ENCODE measurements at places on chromosomes 11 and 22.

- DNase-seq, result no peak
These were observed 8.2 kb upstream of the CCDC188 start for GRCh38 chr22:20159076-20159475.

DNA sequence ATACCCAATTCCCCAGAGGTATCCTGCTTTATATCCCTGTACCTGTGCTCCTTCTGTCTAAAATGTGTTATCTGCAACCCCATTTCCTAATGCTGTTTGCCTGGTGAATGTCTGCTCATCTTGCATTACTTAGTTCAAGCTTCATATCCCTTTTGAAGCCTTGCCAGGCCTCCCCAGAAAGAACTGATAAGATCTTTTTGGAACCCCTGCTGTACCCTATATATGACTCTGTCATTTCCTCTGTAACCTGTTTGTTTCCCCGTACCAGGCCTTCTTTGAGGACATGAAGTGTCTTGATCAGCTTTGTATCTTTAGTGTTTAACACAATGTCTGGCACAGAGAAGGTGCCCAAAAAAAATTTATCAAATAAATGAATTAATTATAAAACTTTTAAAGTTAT is 77.6 kb downstream of the LIF start:
- no peak for DNase-seq

- no peak for DNase-seq
These were observed 161.1 kb downstream of the KIRREL3 start for GRCh38 chr11:126839496-126839895.

GRCh38 chr22:30310881-30311771 is 15.6 kb downstream of the TBC1D10A start:
- no peak for DNase-seq

GRCh38 chr22:44581096-44581435 is 83.0 kb upstream of the RTL6 start:
- no peak for DNase-seq

GRCh38 chr11:80136991-80137390 is 696.2 kb upstream of the TENM4 start:
- no peak for DNase-seq

- no peak for DNase-seq
These were observed 20.1 kb downstream of the TSPAN18 start for GRCh38 chr11:44746894-44747293.

DNA sequence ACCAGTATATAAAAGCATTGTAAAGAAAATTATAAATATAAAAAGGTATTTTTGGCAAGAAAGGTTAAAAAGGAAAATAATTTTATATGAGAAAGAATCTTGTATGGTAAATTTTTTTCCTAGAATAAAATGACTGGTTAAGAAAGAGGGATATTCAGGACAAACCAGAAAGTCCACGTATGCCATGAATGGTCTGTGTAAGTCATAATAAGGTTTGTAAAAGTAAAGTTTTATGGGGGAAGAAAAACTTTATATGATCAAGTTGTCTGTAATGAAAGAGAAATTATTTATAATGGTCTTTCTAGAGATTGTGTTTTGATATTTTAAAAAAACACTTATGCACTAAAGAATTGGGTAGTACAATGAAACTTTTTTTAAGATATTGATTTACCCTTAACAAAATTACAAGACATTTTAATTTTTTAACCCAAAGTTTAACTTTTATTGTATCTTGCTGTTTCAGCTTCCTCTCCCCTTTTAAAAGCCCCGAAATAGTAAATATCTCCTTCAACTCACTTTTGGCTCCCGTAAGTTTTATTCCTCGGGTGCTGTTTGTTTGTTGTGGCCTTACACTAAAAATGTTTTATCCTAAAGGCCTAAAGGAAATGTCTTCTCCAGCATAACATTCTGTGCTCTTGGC is 47.7 kb downstream of the AMOTL1 start:
- no peak for DNase-seq

GRCh38 chr22:17313626-17314025 is 55.6 kb upstream of the CECR2 start:
- no peak for DNase-seq

DNA sequence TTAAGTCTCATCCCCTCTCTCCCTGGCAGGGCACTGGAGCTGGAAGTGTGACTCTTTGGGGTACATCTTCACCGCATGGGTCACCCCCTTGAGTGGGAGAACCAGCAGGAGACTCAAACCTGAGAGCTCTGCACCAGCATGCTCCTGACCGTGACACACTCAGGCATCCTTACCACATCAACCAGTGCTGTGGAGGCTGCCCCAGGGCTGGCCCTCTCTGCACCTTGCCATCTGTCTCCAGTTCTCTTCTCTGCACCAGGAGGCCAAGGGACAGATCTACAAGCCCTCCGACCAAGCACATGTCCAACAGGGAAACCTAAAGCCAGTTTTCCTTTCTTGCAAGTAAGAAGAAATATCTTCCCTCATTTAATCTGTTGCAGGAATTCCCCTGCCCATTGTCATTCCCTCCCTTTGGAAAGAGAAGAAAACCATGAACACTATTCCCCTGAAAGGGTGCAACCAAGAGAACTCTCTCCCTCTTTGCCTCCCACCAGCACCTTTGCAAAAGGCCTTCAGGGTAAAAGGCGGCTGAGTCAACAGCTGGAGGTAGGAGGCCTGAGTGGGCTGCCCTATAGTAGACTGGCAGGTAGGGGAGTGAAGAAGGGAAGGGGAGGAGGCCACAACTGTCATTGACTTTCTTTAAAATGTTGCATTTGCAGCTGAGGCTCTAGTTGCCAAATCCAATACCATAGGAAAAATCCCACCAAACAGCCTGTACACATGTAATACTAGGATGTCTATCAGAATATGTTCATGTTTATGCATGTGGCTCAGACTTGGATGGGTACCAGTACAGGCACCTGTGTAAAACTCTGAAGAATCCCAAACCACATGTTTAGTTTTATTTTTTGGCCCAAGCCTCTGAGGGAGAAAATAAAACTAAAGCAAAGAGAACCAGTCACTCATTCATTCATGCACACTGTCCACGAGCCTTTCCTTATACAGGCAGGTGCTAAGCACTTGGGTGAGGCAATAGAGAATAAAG is 117.0 kb downstream of the WT1 start:
- DNase-seq, result no peak

GRCh38 chr11:72732329-72732728 is 19.9 kb downstream of the ARAP1 start:
- no peak for DNase-seq

- no peak for DNase-seq
These were observed 62.2 kb downstream of the FAM181B start for GRCh38 chr11:82671451-82671850.

GRCh38 chr11:91396236-91397133 is 828.1 kb upstream of the FAT3 start:
- no peak for DNase-seq

DNA sequence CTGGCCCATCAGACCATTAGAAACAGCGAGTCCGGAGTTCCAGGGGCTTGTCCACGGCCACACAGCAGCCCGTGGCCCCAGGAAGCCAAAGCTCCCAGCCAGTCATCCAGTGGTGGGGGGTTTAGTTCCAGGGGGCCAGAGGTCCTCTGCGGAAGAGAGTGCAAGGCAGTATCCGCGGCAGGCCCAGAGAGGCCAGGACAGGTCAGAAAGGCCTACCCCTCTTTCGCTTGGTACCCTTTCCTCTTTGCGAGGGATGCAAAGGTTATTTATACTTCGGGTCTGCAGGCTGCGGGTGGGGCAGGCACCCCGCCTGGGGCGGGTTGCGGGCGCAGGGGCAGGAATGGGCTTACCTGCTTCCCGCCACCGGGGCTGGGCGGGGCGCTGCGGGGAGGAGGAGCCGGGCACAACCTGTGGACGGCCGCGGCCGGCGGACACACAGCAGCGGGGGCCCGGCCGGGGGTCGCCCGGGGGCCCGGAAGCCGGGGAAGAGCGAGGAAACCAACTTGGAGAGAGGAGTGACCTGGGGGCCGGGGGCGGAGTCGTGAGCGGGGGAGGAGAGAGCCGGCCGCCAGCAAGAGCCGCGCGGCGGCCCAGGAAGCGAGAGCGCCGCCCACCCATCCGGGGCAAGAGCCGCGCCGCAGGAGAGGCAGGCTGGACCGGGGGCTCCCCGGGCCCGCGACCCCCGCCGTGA is at the start of gene SH3BP1:
Gene SH3BP1, plus strand, starts transcription at position 600 of the 691 bp plus-strand sequence. CDS start 119 bp downstream, outside the sequence.
- DNase-seq, result no peak

GRCh38 chr11:65133724-65134123 is 595 bp downstream of the SYVN1 start:
- no peak for DNase-seq

GRCh38 chr11:217704-218103 is 10.2 kb downstream of the RIC8A start:
- DNase-seq, result no peak

DNA sequence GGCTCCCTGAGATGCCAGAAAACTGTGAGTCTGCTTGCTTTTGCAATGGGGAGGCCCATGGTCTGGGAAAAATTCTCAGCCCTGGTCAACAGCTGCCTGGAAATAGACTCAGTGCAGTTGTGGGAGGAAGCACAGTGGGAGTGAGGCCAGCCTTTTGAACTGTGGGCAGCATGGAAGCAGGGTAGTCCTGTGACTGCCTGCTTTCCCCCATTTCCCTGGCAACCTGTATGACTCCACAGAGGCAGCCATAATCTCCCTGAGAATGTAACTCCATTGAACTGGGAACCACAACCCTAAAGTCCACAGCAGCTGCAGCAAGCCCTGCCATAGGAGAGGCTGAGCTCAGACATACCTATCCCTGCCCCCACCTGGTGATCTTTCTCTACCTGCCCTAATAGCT is 494.6 kb upstream of the FAT3 start:
- no peak for DNase-seq

GRCh38 chr11:99098751-99099150 is 78.0 kb downstream of the CNTN5 start:
- DNase-seq, result no peak

GRCh38 chr11:77117492-77117891 is 10.6 kb upstream of the MYO7A start:
- DNase-seq, result no peak

DNA sequence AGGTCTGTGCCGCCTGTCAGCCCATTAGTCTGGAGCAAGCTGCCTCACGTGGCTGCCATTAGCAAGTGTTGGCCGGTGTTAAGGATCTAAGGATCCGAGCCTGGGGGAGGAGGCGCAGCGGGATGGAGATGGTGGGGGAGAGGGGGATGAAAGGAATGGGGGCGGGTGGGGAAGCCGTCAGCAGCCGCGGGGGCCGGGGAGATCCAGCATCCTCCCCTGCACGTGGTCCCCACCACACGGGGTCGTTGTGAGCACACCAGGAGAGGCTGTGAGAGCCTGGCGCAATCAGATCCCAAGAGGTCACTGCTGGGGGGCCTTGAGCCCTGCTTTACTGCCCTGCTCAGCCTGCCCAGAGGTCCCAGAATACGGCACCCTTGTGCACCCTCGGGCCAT is 7.3 kb downstream of the CABP7 start:
- no peak for DNase-seq

DNA sequence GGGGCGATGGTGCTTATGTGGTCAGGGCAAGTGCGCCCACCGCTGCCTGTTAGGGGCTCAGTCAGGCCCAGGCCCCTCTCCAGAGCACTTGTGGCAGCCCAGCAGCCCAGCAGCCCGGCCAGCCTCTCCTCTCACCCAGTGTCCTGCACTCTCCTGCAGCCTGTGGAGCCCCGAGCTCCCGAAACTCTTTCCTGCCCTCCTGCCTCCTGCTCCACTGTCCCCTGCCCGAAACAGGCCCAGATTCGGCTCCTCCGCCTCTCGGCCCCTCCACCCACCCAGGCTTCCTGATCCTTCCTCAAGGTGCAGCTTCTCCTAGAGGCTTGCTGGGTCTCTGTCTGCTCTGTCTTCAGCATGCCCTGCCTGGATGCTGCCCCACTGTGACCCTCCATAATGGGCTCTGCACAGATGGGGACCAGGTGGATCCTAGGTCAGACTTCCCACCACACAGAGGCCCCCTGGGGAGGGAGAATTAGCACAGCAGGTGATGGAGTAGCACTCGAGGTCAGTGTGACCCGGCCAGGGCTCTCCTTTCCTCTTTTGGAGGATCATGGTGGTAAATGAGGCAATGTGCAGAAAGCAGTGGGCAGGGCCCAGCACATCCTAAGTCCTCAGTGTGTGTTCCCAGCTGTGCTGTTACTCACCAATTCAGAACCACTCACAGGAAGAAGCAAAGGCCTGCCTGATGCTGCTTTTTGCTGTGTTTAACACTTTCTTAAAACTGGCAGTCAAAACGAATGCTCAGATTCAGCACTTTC is 18.6 kb upstream of the NAP1L4 start:
- no peak for DNase-seq

DNA sequence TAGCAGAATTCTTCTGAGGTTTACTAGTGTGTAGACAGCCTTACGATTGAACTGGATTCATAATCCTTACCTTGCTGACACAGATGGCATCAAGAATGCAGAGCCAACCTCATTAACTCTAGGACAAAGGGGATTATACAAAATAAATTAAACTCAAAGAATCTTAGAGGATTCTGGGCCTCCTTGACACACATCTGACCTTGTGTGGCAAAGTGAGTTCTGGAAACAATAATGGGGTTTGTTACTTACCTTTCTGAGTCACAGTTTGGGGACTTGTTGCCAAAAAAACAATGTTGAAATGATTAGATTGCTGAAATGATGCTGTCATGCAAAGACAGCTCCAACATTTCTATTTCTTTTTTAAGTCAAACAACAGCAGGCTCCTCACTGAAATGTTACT is 179.1 kb upstream of the ISX start:
- DNase-seq, result no peak

- DNase-seq, result no peak
These were observed 10.1 kb downstream of the TECTA start for GRCh38 chr11:121110871-121111724.

GRCh38 chr11:59173964-59174663 is 2.2 kb downstream of the DTX4 start:
- no peak for DNase-seq

DNA sequence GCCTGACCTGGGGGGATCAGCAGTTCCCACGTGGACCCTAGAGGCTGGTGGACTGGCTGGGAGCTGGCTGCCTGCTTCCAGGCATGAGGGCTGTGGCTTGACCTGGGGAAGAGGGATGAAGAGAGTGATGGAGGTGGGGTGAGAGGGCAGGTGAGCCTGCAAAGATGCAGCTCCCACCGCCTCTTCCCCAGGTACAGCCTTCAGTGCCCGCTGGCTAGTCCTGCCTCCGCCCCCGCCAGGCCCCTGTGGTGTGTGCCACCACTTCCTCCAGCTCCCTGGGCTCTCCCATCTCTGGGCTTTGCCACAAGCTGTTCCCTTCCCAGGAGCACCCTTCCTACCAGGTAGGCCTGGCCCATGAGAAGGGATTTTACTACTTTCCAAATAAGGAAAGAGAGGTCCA is 19.1 kb downstream of the PARVG start:
- DNase-seq, result no peak

DNA sequence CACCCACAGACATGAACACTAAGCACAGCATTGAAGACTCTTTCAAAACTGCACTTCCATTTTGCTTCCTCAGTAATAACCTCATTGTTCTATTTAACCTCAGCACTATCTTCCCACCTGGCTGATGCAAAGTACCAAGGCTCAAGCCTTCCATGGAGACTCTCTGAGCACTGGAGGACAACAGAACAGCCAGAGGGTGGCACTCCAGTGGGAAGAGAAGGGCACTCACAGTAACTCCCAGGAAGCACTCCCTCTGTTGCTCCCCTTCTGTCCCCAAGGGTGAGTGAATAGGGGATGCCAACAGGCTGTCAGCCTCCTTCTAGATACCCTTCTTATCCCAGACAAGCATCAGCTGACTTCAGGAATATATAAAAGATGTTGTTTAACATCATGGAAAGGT is 3.5 kb downstream of the ME3 start:
- DNase-seq, result no peak
